ENCODE measurements at places on chromosomes 2 and 18. TPM values are rescaled to one million over a fixed set of nuclear protein-coding genes. Genes with fewer than 3 reads are reported as not detected.
A peak's percentile ranks its signal among the peaks of the same experiment; 100 is the strongest.

Gene EGR4
- not detected for total RNA-seq

Gene IL36RN
- total RNA-seq, result 0.88 TPM

Gene SCG2
- total RNA-seq, result 0.14 TPM

Gene RIT2
- total RNA-seq, result not detected

Gene TMEFF2
- not detected for total RNA-seq

Gene MOGAT1
- total RNA-seq, result not detected

Gene C1GALT1C1L
- total RNA-seq, result 0.11 TPM

Gene UGT1A5
- total RNA-seq, result 0.53 TPM

GRCh38 chr2:234690569-234691213 is 193.8 kb upstream of the ARL4C start:
- no peak for DNase-seq

- DNase-seq, result peak; percentile 35
Measured at GRCh38 chr18:75247611-75248421, 37.2 kb downstream of the TSHZ1 start.

DNA sequence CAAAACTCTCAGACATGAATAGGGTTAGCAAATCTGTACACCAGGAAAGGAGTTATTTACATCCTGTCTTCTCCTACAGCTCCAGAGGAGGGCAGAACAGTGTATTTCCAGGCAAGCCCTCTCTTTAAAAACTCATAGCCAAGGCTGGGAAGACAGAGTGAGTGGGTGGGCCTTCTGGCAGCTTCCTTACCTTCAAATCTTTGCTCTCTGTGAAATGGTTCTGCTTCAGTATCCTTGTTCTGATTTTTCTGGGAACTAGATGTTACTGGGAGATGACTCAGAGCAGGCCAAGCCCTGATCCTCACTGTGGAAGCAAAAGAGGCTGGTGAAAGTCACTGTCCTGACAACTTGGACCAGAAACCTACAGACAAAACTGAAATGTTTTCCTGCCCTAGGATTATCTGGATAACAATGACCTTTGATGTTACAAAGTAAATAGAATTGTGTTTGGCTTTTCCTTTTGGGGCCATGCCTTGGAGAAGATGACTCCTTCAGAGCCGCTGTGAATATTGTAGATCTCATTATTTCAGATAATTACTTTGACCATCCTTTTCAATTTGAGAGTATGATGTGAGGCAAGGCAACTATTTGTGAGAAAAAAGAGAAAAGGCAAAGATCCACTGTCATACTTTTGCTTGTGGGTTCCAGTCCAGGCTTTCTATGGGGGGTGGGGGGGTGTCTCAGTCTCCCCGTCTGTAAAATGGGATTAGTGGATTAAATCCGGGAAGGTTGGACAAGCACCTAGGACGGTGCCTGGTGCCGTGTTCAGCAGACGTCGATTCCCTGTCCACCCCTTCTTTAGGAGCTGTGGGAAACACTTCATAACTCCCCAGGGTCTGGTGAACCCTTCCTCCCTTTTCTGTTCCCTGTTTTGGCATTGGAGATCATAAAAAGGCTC is 644 bp upstream of the QPCT start:
- no peak for DNase-seq

- peak; percentile 67 for DNase-seq
Measured at GRCh38 chr2:105179469-105180372, 61.8 kb upstream of the GPR45 start.

DNA sequence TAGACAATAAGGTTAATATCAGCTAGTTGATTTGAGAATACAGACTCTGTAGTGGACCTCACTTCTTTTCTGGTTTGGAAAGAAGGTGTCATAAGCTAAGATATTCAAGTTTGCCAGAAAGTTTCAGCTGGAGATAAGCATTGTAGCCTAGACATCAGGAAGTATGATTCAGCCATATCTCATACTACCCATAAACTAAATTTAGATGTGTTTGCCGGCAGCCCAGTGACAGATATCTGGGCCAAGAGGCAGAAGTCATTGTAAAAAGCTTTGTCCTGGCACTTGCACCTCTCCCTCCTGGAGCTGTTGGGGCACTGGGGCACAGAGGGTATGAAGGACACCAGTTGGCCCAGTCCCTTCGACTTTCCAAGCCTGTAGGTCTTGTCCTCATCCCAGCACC is 128.0 kb downstream of the EPHA4 start:
- DNase-seq, result peak; percentile 64

- DNase-seq, result no peak
Measured at GRCh38 chr18:54140641-54141040, 83.8 kb downstream of the MBD2 start.

GRCh38 chr2:110800611-110801402 is 68.4 kb downstream of the ACOXL start:
- DNase-seq, result no peak

DNA sequence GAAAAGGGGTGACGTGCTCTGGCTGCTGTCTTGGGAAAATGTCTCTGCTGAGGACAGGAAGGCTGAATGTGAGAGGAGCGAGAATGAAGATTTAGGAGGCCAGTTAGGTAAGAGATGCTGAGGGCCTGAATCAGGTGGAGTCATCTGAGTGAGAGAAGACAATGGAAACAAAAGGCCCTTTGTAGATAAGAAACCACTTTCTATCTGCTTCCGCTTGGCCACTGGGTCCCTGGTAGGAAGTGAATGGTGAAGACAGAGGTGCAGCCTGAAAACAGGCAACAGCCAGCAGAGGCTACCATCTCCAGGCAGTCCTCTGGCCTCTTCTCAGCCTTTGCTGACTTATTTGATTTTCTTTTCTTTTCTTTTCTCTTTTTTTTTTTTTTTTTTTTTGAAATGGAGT is 374.0 kb upstream of the SLC14A2 start:
- DNase-seq, result no peak

- peak; percentile 85 for DNase-seq
Measured at GRCh38 chr18:41145516-41145915, 809.5 kb upstream of the PIK3C3 start.

DNA sequence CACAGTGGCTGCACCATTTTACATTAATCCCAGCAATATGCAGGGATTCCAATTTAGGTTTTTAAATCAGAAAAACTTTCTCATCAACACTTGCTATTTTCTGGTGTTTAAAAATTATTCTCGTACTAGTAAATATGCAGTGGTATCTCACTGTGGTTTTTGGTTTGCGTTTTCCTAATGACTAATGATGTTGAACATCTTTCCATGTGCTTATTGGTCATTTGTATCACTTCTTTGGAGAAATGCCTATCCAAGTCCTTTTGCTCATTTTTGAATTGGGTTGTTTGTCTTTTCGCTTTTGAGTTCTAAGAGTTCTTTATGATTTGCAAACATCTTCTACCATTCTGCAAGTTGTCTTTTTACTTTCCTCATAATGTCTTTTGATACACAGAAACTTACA is 62.1 kb upstream of the TCF7L1 start:
- DNase-seq, result no peak

DNA sequence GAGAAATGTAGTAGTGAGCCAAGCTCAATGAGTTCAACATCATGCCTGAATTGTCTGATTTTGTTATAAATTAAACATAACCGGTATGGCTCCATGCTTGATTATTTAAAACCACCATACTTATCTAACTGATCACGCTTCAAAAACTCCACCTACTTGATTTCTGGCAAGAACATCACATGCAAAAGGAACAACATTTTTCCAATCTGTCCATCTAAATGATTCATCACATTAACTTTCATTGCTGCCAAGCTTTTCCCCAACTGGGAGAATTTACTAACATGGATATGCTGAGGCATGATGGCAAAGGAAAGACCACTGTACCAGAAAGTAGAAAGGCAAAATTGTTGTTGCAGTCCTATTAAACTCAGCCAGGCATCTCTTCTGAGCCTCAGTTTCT is 286.8 kb downstream of the TRIB2 start:
- peak; percentile 44 for DNase-seq

DNA sequence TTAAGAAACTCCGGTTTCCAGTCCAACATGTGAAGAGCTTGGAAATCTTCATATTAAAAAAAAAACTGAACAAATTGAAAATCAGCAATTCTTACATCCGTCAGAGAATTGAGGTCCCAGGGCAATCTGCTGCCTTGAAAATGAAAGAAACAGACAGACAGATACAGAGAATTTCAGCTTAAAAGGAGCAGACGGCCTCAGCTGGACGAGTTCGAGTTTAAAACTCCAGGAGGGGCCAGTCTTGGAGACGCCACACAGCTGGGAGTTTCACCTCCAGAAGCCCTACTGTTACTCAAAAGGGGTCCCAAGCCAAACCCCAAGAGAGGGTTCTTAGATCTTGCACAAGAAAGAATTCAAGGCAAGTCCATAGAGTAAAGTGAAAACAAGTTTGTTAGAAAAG is 226.5 kb upstream of the ARL4C start:
- no peak for DNase-seq

GRCh38 chr2:182824767-182825158 is 41.7 kb downstream of the FRZB start:
- DNase-seq, result no peak

GRCh38 chr2:60855989-60856669 is 25.2 kb upstream of the REL start:
- peak; percentile 32 for DNase-seq

DNA sequence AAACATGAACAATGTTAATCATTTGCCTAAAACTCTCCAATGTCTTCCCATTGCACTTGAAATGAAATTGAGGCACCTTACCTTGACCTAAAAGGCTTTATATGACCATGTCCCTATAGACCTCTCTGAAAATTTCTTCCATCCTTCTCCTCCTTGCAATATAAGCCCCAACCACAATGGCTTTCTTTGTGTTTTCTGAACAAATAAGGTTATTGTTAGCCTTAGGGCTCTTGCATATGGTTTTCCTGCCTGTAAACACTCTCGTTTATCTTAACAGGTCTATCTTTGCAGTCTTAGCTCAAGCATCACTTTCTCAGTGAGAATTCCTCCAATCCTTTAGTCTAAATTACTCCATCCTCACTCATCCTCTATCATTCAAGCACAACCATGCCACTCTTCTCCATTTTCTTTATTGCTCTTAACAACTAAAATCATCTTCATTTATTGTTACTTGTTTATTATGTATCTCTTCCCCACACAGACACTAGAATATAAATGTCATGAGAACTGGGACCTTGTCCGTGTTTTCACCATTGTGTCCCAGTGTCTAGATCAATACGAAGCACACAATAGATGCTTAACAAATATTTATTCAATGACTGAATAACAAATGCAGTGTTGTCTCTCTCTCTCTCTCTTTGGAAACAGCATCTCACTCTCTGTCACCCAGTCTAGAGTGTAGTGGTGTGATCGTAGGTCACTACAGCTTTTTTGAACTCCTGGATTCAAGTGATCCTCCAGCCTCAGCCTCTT is 129.3 kb downstream of the RDH14 start:
- DNase-seq, result no peak

GRCh38 chr2:46875226-46875899 is 40.2 kb downstream of the MCFD2 start:
- DNase-seq, result no peak

DNA sequence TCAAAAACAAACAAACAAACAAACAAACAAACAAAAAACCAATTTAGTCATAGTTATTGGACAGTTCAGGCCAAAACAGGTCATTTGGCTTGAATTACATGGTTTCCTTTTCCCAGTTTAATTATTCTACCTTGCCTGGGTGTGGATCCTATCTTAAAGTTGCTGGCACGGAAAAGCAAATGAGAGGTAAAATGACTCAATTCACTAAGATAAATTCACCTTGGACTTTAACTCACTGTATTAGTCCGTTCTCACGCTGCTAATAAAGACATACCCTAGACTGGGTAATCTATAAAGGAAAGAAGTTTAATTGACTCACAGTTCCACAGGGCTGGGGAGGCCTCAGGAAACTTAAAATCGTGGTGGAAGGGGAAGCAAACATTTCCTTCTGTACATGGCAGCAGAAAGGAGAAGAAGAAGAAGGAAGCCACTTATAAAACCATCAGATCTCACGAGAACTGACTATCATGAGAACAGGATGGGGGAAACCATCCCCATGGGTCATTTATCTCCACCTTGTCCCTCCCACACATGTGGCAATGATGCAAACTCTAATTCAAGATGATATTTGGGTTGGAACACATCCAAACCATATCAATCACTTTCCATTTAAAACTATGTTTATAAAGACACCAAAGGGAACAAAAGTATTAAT is 22.5 kb upstream of the TRAPPC8 start:
- no peak for DNase-seq

GRCh38 chr2:117935456-117935855 is 78.4 kb downstream of the CCDC93 start:
- no peak for DNase-seq

GRCh38 chr18:58966005-58966677 is 101.5 kb downstream of the ZNF532 start:
- DNase-seq, result no peak

Data from foreskin keratinocyte (primary cell).